ENCODE measurements at places on chromosomes 3 and 15.

GRCh38 chr15:65392368-65392767, 14.6 kb upstream of the IGDCC3 start:
- DNase-seq: peak; percentile 38

DNA sequence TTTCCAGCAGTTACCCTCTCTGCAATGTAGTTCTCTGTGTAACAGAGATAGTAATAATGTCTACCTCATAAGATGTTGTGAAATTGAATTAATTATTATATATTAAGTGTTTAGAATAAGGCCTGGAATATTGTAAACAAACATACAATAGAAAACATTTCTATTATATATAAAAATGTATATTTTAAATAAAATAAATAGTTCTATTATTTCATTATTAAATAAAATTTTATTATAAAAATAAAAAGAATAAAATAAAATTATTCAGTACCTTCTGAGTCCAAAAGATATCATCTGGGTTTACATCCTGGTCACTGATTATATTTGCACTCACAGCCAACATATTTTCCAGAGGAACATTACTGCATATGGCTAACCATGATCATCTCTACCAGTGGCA, 135.4 kb downstream of the LRRC3B start:
- no peak for DNase-seq

- peak; percentile 42 for DNase-seq
Measured at GRCh38 chr15:81612631-81613030, 238.6 kb upstream of the TMC3 start.

DNA sequence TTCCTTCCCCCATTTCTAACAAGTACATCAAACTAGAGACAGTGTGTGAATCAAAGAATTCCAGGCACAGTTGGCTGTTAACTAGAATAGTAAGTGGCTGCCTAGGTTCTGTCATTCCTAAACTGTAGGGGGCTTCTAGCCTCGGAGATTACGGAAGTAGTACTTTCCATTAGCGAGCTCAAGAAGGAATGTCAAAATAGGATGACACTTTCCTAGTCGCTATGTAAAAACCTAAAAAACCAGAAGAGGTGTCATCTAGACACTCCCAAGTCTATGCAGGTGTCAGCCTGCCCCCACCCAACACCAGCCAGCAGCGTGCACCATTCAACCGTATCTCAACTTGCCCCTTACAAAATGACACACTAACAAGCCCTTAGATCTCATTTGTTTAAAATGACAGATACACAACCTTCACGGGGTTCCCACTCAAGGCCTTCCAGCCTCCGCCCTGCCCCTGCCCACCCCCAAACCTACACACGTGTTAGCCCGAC, 874 bp downstream of the INO80 start:
- DNase-seq: peak; percentile 75

GRCh38 chr15:52308446-52309153, 13.0 kb upstream of the MYO5C start:
- no peak for DNase-seq

DNA sequence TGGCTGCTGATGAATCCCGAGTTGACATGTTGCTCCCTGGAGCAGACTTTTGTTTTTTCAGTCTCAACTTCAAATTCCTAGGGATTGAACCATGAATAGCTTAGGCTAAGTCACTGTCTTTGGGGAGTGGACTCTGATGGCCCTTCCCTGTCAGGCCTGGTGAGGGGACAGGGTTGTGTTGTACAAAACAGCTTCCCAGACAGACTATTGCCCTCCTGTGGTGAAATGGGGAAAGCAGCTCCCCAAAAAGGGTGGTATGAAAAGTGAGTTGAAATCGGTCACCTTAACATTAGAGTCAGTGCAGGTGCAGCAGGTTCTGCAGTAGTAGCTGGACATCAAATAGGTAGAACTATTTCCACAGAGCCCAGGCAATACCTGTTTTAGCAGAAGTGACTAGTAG, 775.6 kb downstream of the ROBO2 start:
- DNase-seq: peak; percentile 4

GRCh38 chr3:188241883-188242282, 87.9 kb downstream of the LPP start:
- no peak for DNase-seq

DNA sequence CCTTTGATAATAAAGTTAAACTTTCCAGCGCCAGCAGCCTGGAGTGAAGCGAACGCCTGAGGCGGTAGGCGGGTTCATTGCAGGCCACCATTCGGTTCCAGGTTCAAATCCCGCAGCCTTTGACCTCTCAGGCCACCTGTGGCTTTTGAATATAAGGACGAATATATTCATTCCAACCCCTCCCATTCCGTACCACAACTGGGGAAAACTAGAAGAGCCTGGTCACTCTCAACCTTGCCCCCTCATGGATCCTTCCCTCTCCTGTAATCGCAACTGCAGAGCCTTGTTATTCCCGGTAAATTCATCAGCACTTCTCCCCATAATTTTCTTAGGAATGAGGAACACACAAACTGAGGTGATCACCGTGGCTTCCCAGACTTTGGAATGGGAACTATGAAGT, 35.2 kb downstream of the ZIC4 start:
- no peak for DNase-seq

DNA sequence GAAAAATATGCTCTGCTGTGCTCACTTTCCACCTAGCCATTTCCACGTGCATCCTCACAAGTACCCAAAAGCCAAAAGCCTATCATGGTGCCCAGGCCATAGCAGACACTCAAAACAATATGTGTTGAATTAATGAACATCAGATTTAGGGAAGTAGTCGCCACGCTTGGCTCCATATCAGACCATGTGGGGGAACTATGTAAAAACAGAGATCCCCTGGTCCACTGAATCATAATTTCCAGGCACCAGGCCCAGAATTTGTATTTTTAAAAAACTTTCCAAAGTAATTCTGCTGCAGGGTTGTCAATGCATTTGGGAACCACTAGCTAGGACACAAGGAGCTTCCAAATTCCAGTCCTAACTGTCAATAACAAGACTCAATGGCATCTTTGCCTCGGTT, 77.3 kb downstream of the CNTN3 start:
- DNase-seq: no peak

DNA sequence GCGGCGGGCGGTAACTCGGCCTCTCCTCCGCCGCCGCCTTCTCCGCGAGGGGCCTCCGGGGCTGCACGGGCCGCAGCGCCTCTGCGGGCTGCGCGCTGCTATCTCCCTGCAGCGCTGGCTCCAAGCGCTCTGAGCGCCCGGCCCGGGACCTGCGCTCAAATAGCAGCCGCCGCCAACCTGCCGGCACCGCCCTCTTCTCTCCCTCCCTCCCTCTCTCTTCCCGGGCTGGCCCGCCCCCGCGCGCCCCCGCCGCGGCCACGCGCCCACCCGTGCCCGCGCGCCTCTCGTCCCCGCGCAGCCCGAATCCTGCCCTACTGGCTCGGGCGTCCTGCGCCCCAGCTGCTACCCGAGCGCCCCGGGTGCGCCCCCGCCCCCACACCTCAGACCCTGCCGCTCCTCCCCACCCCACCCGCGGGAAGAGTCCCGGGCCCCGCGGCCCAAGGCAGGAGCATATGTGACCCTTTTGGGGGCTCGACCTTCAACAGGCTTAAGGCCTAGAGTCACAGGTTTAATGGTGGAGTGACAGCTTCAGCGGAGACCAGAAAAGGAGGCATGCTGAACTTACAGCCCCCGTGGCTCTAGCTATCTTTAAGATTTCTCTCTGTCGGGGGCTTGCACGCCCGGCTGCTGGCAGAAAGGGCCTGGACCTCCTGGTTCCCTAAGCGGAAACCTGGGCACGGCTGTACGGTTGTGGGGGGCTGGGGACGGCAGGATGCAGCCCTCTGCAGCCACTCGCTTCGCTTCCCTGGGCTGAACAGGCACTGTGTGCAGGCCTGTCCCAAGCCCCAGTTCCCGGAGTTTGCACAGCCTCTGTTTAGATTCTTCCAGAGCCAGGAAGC, at the start of gene CACNA2D2:
TSS of gene CACNA2D2 (minus strand) at position 131 of the 839 bp plus-strand sequence. CDS start 211 bp downstream, outside the sequence.
- peak; percentile 97 for DNase-seq

DNA sequence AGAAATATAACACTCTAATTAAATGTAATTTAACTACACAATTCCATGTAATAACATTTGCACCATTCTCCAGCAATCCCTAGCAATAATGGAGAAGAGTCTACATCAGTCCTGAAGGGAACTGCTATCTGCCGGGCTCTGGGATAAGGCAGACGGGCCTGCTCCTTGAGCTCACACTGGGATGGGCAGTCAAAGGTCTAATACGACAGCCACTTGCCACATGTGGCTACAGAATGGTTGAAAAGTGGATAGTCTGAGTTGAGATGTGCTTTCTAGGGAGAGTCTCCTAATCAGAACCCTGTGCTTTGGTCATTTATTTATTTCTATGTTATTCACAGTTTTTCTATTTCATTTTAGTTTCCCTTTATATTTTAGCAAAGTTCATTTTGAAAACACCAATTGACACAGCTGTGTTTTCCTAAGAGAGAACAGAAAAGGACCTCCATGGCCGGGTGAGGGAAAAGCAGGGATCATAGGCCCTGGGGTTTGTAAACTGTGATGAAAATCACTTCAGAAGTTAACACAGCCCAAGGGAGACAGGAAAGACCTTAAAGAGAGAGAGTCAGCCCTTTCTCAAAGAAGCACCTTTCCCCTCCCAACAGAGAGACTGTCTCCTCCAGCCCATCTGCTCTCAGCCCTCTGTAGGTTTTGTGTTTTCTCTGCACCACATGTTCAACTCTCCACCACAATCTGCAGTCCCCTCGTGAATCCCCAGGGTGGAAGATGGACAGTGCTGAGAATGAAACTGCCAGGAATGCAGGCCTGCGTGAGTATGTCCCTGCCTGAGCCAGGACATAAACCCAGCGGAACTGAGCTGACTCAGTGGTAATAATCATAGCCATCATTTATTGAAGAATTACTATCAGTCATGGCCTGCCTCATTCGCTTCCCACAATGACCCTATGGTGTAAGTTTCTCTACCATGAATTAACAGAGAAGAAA, 11.6 kb downstream of the FSIP1 start:
- DNase-seq: no peak

- no peak for DNase-seq
Measured at GRCh38 chr3:47365213-47366153, 15.3 kb upstream of the PTPN23 start.

DNA sequence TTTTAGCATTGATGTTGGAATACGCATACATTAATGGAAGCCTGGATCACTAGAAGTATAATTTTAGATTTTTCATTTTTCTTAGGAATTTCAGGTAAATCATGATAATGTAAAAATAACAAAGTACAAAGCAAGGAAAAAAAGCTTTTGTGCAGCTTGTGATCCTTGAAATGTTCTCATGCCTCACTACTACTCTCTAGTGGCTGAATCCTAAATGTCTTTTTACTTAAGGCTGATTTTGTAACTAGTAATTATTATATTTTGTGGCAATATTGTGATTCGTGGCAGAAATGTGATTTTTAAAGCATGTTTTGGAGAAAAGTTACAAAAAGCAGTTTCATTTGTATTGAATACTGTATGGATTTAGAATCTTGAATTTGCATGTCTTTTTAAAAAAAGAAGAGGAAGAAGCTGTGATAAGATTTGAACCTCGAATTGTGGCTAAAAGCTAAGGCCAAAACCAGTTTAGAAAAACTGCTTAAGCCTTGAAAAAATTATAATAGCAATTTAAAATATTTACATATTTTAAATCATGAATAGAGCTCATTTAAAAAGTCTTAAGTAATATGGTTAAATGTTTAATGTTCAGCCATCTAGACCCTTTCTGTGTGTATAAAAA, 39.0 kb downstream of the U2SURP start:
- no peak for DNase-seq

GRCh38 chr3:164387236-164387635, 691.1 kb downstream of the SI start:
- no peak for DNase-seq

- DNase-seq: no peak
Measured at GRCh38 chr3:153906366-153906765, 214.8 kb upstream of the ARHGEF26 start.

DNA sequence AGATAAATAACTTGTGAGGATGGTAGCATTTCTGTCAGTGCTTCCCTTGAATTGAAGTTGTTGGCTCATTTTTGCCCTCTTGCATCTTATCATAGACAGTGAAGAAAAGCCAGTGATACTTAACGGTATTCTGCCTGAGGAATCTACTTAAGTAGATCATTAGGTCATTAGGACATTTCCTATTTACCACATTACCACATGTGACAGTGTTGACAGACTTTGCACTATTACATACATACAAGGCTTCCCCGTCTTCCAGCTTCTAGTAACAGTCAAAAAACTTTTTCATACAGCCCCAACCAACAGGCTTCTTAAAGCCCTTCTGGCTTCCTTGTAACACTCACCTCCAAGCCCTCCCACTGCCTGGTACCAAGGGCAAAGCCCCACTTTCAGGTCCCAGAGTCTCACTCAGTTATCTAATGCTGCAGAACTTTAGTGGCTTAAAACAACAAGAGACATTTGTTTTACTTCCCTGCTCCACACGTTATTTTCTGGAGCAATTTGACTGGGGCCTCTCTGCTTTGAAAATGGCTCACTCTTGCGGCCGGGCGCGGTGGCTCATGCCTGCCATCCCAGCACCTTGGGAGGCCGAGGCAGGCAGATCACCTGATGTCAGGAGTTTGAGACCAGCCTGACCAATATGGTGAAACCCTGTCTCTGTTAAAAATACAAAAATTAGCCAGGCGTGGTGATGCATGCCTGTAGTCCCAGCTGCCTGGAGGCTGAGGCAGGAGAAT, 40.0 kb downstream of the ASB7 start:
- DNase-seq: no peak

DNA sequence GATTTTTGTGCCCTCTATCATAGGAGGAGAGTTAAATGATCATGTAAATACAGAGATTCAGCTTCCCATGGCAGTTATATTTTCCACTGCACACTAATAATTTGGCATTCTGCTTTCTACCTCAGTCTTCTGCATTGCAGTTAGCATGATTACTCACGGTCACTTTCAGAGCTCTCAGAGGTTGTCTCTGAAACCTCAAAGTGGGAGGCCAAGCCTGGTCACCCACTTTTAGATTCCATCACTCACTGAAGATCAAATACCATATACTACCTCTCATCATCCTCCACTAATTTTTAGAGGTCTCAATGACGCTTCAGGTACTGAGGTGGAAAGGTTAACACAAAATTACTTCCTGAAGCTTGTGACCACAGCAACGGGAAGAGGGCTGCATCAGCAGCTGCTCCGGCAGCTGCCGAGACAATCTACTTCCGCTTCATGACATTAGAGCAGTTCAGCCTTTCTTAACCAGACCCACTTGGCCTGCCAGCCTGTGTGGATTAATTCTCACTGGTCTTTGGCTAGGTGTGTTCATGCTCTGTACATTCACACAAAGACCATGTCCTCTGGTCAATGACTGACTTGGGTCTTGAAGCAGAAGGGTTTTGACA, 416.4 kb upstream of the PDZRN3 start:
- DNase-seq: no peak

GRCh38 chr15:46456456-46456855, 821.6 kb downstream of the SQOR start:
- DNase-seq: no peak

Data from H7 (cell line).